ENCODE measurements at places on chromosomes 13 and 19.

GRCh38 chr13:28564030-28564429 is 69.1 kb upstream of the FLT1 start:
- no peaks in the 10 kb centered on the region for H3K4me1 ChIP-seq
- no peak overlapping the region for H3K27ac ChIP-seq
- H3K36me3 ChIP-seq: no peaks in the 10 kb centered on the region

DNA sequence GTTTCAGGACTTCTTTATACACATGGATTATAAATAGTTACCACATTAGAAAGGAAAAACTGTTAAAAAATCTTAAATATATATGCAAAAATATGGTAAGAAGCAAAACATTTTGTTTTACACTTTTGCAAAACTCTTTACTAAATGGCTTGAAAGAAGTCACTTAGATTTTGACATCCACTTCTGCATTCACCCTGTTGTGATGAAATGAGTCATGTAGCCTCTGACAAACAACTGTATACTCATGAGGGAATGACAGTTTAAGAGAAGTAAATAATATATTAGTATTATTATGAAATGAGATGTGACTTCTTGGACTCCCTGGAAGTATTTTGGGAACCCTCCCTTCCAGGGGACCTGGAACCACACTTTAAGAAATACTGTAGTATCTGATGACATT is 275.6 kb downstream of the DACH1 start:
- H3K4me1 ChIP-seq: no peaks in the 10 kb centered on the region
- no peaks in the 10 kb centered on the region for H3K36me3 ChIP-seq
- no peak for DNase-seq
- H3K27ac ChIP-seq: no peak overlapping the region
- H3K4me3 ChIP-seq: no peak overlapping the region
- H3K27me3 ChIP-seq: no peaks in the 10 kb centered on the region

- H3K36me3 ChIP-seq: no peaks in the 10 kb centered on the region
- peaks cover 5% of the 10 kb centered on the region for H3K4me1 ChIP-seq
- H3K4me3 ChIP-seq: no peak overlapping the region
Measured at GRCh38 chr19:11699931-11700794, 38.6 kb downstream of the ZNF823 start.

- H3K36me3 ChIP-seq: peaks cover 59% of the 10 kb centered on the region
- H3K27me3 ChIP-seq: no peaks in the 10 kb centered on the region
- H3K4me3 ChIP-seq: no peak overlapping the region
- H3K27ac ChIP-seq: no peak overlapping the region
- H3K4me1 ChIP-seq: no peaks in the 10 kb centered on the region
Measured at GRCh38 chr13:45954836-45955800, 97.4 kb downstream of the ZC3H13 start.

DNA sequence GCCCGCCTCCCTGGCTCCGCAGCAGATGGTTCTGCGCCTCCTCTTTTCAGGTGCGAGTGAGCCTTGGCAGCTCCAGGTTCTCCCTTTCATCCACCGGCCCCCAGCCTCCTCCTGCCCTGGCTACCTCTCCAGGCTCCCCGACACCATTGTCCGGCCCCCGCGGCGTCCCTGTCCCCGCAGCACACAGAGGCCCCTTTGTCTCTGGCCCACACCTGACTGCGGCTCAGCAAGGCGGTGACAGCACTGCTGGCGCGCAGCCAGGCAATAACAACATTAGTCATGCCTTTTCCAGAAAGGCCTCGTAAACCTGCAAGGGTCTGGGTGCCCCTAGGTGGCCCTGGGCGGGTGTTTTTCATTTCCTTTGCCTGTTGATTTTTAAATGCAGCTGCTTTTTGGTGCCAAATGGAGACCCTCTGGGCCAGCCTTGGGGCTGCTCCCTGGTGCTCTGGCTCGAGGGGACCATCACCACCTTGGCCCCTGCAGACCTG is 73.2 kb upstream of the MEDAG start:
- no peaks in the 10 kb centered on the region for H3K36me3 ChIP-seq
- no peak overlapping the region for H3K27ac ChIP-seq
- no peak overlapping the region for H3K4me3 ChIP-seq
- H3K4me1 ChIP-seq: peaks cover 17% of the 10 kb centered on the region
- DNase-seq: no peak
